Fibroblast of skin of right biceps (primary cell): ENCODE measurements at places on chromosomes 3 and 15.

GRCh38 chr3:65795166-65795565 is 243.6 kb downstream of the MAGI1 start:
- no peak for DNase-seq

GRCh38 chr3:177345049-177345972 is 148.0 kb upstream of the TBL1XR1 start:
- peak; percentile 97 for DNase-seq

- DNase-seq, result peak; percentile 31
Measured at GRCh38 chr15:35671197-35671596, 125.2 kb upstream of the DPH6 start.

GRCh38 chr15:59295261-59296001 is 77.2 kb downstream of the MYO1E start:
- no peak for DNase-seq

DNA sequence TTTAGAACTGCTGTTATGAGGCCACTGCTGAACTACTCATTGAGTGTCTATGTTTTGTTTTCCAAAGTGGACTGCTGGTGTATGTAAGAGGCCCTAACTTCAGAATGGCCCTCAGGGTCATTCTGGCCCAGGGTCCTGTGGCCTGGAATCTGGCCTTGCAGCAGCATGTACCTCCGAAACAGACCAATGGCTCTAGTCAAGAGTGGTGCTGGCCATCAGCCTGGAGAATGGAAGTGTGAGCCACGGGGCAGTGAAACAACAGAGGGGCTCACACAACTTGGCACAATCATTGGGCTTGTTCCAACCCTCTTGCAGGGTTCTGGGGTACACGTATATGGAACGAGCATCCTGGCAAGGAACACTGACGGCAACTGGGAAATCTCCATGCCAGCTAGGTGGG is 40.5 kb downstream of the SCN5A start:
- DNase-seq, result no peak

DNA sequence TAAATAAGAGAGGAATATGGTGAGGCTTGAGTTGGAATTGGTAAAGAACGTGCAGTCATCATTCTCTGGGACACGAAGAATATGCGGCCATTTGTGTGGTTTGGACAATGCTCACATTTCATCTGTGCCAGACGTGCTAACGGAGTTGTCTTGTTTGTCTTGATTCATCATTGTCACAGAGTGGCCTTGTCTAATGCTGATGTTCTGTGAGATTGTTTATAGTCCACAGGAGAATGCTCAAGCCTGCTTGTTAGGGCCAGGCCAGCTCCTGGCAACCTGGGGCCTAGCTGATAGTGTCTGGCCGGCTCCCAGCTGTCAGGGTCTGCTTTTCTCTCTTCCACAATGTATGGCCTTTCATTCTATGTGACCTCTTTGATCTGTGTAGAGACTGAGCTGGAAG is 384.7 kb downstream of the EDEM1 start:
- DNase-seq, result no peak

GRCh38 chr3:47251689-47252088 is 30.9 kb downstream of the KIF9 start:
- DNase-seq, result no peak

GRCh38 chr3:98530676-98531075 is 1.1 kb upstream of the GPR15 start:
- DNase-seq, result no peak

DNA sequence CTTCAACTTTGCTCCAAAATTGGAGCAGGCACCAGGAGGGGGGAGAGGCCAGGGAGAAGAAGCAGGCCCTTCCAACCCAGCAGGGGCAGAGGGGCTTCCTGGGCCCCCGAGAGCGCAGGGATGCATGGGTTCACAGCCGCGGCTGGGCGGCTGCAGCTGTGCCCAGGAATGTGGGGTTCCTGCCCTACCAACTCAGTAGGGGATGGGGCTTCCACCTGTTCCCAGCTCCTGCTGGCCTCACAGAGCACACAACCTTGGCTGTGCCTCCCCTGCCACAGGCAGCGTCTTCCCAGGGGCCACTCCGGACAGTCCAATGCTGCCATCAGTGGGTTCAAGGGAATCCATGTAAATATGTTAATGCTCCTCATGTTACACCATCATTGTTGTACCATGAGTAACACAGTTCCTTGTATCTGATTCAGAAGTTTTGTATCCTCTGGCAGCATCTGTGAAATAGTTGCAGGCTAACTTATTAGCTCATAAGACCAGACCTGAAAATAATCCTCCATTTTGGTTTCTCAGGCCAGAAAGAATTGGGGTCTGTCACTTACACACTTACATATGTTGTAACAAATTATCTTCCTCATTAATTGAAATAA is 12.1 kb upstream of the SIAH2 start:
- DNase-seq, result peak; percentile 76
